Right ventricle myocardium superior (tissue), 1 donor: ENCODE measurements at places on chromosomes 2 and 18. TPM values are rescaled to one million over a fixed set of nuclear protein-coding genes. Genes with fewer than 3 reads are reported as not detected.

GRCh38 chr2:157418239-157418641 is 25.6 kb downstream of the CYTIP start:
- no peak for DNase-seq

- DNase-seq: no peak
These were observed 189.7 kb downstream of the LRRTM1 start for GRCh38 chr2:80114812-80115211.

MAP2 gene
- 2.8 TPM for total RNA-seq

IL36G gene
- total RNA-seq: not detected

MALL gene
- total RNA-seq: 9.9 TPM

GRCh38 chr2:212050871-212051270 is 487.7 kb downstream of the ERBB4 start:
- no peak for DNase-seq

POLE4 gene
- total RNA-seq: 48.7 TPM

DNA sequence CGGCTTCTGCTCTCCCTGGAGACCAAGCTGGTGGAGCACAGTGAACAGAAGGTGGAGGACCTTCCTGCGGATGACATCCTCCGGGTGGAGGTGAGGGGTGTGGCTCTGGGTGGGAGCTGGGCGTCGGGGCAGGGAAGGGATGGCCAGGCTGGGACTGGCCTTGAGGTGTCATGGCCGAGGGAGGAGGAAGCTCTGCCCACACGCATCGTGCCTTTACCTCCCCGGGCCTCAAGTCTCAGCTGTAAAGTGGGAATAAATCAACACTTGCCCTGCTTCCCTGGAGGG is 98.2 kb downstream of the DYSF start:
- DNase-seq: peak; percentile 17

GRCh38 chr18:67924656-67925055 is 408.1 kb upstream of the DSEL start:
- DNase-seq: no peak

DNA sequence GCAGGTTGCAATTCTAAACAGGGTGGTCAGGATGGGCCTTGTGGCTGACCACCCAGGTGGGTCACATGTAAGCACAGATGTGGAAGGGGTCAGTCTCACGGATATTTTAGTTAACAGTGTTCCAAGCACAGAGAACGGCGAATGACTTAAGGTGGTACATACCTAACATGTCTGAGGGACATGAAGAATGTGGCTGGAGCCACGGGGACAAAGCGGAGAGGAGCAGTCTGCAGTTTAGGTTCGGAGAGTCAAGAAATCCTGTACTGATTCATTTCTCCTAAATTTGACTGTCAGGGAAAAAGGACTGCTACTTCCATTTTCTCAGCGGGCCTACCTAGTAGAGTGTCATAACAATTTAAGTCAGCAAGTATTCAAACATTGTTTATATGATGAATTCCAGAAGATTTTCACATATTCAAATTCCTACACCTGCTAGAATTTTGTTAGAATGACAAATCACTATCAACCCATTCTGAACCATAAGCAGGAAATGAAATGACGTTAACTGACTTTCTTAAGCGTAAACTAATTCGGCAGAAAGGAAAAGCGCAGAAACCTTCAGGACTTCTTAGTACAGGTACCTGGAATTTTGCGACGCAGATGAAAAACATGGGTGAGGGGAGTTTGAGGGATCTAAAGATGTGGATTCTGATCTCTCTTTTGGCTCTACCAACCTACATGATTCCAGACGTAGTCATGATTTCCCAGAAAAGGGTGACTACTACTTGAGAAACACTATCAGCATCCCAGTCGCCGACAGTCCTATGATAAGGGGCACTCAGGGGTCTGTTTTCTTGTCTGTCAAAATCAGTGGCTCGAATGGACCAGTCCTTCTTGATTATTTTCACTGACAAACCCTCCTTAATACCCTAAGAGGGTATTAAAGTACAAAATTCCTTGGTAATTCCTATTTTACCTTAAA is 41.3 kb downstream of the PTPN2 start:
- no peak for DNase-seq

DNA sequence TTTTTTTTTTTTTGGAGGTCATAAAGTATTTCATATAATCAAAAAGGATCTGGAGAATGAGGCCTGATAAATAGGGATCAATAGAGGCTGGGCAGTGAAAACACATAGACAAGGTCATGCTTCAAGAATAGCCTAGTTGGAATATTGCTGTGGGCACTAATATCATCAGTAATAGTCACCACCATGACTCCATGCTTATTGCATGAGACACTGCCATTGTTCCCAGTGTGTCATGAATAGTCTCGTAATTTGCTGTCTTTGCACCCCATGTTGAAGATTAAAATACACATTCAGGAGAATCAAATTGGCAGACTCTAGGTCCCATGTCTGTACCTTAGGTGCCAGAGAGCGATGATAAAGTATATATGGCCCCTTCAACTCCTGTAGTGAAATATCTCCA is 10.3 kb downstream of the ASXL3 start:
- DNase-seq: no peak

GRCh38 chr2:96928277-96928781 is 58.1 kb downstream of the FAM178B start:
- DNase-seq: no peak

DNA sequence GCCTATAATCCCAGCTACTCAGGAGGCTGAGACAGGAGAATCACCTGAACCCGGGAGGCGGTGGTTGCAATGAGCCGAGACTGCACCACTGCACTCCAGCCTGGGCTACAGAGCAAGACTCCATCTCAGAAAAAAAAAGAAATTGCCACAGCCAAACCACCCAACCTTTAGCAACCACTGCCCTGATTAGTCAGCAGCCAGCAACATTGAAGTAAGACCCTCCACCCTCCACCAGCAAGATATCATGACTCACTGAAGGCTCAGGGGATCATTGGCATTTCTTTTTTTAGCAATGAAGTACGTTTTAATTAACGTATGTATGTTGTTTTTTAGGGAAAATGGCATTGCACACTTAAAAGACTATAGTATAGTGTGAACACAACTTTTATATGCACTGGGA is 349.1 kb upstream of the ACVR2A start:
- DNase-seq: no peak

DNA sequence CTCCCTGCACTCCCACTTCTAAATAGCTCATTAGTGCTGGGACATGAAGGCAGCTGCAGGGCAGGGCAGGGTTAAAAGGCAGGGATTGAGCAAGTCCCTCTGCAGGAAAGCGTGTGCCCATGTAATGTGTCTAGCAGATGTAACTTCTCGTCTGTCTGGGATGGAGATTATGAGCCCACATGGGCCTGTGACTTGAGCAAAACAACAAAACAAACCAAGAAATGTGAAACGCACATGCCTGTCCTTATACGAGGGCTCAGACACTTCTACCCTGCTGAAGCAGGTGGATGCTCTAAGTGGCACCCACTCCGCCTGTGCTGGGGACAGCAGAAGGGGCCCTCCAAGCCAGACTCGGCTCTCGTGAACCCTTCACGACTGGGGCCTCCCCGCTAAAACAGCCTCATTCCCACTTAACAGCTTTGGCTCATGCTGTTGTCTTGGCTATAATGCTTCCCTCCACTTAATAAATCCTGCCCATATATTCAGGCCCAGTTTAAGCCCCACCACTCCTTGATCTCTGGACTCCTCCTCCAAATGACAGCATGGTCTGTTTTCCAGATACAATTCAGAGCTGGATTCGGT is 40.9 kb downstream of the TMEM247 start:
- no peak for DNase-seq

DNA sequence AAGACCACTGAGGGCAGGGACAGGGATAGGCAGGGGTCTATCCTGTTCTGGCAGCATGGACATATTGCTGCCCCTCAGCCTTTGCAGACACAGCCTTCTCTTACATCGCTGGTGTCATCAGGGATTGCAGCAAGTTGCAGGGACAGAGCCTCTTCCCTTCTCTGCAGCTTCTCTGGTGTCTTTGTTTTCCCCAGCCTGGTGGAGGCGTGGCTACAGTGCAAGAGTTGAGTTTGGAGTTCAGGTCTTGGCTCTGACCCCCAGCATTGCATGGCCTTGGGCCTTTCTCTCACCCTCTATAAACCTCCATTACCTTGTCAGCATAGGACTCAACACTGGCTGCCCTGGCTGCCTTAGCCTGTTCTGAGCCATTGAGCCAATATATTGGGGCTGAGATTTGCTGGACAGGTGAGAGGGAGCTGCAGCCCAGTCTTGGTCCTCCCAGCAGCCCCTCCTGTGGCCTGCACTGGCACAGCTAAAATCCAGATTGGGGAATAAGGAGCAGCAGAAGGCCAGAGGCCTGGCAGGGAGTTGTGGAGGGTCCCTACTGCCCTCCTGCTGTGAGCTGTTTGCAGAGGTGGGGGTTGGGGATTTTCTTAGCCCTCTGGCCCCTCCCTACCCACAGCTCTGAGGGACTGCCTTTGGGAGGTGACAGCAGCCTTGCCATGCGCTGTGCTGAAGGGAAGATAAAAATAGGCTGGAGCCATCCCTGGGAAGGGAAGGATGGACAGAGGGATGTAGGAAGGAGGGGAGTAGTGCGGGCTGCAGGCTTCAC is 22.8 kb downstream of the EHD3 start:
- no peak for DNase-seq

TCF7L1 gene
- 9.3 TPM for total RNA-seq

- DNase-seq: no peak
These were observed 99.9 kb downstream of the USP34 start for GRCh38 chr2:61371027-61371426.

DNA sequence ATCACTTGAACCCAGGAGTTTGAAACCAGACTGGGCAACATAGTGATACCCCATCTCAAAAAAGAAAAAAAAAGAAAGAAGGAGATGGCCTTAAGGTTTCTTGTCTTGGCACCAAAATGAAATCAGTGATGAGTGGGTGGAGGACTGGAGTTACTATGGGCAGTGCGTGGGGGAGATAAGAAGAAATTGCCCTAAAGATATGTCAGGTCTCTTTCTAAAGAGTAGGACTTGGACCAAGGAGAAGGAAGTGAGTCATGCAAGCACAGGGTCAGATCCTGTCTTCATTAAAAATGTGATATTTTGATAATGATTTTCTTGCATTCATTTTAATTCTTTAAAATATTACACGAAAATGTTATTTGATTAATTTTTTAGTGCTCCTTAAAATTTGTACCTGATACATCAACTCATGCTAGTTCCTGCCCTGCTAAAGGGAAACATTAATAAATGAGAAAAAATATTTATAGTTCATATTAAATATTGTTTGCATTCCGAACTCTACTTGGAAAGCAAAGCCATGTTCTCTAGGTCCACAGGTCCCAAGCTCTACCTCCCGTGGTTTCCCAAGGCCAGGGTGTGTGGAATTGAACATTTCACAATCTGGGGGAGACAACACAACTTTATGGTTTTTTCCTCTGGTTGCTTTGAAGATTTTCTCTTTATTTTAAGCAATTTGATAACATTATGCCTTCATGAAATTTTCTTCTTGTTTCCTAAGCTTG is 62.6 kb upstream of the CTLA4 start:
- DNase-seq: no peak

GRCh38 chr2:215283221-215283620 is 28.6 kb upstream of the ATIC start:
- no peak for DNase-seq

TIMM21 gene
- total RNA-seq: 158 TPM

GRCh38 chr2:205905576-205905975 is 180.4 kb downstream of the INO80D start:
- DNase-seq: no peak

DNA sequence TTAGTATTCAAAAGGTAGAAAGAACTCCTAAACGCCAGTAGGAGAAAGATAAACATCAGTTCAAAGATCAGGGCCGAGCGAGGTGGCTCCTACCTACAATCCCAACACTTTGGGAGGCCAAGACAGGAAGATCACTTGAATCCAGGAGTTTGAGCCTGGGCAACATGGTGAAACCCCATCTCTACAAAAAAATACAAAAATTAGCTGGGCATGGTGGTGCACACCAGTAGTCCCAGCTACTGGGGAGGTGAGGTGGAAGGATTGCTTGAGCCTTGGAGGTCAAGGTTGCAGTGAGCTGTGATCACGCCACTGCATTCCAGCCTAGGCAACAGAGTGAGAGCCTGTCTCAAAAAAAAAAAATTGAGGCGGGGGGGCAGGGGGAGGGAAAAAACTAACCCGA is 40.6 kb downstream of the MBOAT2 start:
- no peak for DNase-seq

GRCh38 chr2:88692187-88692586 is 714 bp downstream of the RPIA start:
- peak; percentile 46 for DNase-seq

GRCh38 chr2:200659410-200659809 is 73.6 kb downstream of the AOX1 start:
- no peak for DNase-seq
